Renal pelvis (tissue), 12 donors: ENCODE measurements at places on chromosomes 4 and X. TPM values are rescaled to one million over a fixed set of nuclear protein-coding genes. Genes with fewer than 3 reads are reported as not detected.

- peak; percentile 78 for DNase-seq
Measured at GRCh38 chr4:8050555-8051206, 107.9 kb downstream of the ABLIM2 start.

DNA sequence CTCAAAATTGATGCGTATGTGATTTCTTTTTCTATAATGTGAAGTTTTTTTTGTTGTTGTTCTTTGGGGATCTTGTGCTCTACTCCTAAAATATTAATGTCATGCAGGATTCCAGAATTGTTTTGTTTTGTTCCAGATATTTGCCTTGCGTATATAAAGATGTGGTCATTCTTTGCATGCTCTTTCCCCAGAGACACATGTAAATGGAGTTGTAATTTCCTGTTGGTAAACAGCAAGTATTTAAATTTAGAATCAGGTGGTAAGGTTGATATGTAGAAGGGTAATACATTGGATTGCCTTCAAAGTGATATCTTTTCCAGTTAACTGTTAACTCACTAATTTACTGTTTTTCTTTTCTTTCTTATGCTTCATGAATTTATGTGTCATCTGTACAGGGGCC, 23.1 kb upstream of the MAGED1 start:
- DNase-seq = no peak

DNA sequence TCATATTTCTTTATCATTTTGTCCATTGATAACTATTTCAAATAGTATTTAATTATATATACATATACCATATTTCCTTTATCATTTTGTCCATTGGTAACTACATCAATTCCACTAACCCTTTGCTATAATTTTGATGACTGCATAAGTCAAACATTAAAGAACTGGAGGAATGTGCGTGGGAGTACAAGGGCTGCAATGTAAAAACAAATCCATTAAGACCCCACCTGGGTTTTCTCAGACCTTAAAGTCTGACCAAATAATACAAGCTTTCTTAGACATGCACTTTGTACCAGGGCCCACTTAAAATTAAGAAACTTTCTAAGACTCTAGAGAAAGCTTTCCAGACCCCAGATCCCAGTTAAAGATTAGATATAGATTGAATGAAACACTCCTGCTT, 1622.4 kb upstream of the PCDH10 start:
- DNase-seq = no peak

DNA sequence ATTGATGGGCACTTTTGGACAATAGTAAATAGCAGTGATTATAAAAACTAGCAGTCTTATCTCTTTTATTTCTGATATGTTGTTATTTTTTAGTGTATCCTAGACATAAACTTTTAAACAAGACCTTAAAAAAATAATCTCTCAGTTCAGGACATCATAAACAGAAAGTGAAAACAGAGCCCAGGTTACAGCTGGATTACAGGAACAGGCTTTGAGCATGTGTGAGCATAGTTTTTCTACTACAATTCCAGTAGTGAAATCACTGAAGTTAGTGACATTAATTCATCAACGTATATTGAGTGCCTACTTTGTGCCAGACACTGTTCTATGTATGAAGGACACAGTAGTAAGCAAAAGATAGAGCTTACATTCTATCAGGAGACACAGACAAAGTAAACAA, 16.9 kb downstream of the TRIM75 start:
- DNase-seq = no peak

GRCh38 chrX:31854716-31855115, 782.9 kb upstream of the FTHL17 start:
- DNase-seq = no peak

DNA sequence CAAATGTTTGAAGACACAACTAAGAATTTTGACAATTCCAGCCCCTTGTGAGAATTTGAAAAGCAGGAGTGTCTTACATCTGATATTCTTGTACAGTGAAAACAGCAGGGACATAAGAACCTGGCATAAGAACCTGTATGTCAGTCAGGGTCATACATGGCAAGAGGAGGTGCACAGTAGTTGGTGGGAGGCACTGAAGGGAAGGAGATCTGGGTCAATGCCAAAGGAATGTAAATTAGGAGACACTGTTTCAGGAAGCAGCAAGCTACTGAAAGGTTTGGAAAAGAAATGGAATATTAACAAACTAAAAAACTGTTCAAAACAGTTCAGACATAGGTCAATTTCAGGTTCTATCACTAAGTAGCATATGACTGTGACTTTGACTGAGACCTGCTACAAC, 25.0 kb upstream of the SPP1 start:
- no peak for DNase-seq

DNA sequence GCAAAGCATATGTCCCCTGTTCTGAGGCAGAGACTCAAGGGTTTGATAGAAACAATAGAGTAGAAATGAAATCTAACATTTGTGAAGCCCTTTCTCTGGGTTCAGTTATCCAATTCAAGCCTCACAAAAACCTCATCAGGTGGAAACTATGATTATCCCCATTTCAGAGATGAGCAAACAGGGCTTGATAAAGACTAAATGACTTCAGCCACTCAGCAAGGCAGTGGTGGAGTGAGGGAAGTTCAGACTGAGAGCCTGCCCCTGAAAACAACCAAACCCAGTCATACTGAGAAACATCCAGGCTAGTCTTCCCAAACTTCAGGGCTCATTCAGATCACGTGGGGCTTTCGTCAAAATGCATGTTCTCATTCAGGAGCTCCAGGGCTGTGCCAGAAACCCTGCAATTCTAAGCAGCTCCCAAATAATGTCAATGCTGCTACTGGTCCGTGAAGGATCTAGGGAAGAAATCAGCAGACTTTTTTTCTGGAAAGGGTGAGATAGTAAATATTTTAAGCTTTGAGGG, 109.6 kb upstream of the KIT start:
- no peak for DNase-seq

DNA sequence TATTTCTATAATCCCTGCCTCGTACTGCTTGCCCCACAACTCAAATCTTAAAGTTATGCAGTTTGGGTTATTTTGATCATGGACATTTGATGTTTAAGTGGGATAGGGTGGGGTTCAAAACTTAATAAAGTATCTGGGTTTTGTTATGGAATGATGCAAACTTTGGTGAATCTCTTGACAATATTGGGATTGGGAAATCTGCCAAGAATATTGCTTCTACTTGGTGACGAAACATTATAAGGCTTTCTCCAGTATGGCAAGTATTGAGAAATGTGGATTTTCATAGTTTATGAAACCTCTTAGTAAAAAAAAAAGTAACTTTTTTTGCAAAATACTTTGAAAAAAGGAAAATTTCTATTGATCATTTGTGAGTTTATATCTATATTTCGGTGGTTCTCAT, 130.8 kb upstream of the SFRP2 start:
- no peak for DNase-seq

DNA sequence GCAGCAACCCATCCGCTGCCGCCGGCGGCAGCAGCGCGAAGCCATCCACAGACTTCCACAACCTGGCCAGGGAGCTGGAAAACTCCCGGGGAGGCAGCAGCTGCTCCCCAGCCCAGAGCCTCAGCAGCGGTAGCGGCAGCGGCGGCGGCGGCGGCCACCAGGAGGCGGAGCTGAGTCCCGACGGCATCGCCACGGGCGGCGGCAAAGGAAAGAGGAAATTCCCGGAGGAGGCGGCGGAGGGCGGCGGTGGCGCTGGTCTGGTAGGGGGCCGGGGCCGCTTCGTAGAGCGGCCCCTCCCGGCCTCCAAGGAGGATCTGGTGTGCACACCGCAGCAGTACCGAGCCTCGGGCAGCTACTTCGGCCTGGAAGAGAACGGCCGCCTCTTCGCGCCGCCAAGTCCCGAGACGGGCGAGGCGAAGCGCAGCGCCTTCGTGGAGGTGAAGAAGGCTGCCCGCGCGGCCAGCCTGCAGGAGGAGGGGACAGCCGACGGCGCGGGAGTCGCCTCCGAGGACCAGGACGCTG, 4.9 kb downstream of the PRDM8 start:
- no peak for DNase-seq

GRCh38 chrX:95764972-95765451, 919.6 kb upstream of the DIAPH2 start:
- peak; percentile 30 for DNase-seq

- no peak for DNase-seq
Measured at GRCh38 chr4:140642674-140643437, 74.1 kb upstream of the UCP1 start.

GRCh38 chr4:100590325-100590724, 72.5 kb upstream of the EMCN start:
- no peak for DNase-seq

GRCh38 chrX:37714479-37714878, 28.9 kb downstream of the XK start:
- DNase-seq = no peak

GRCh38 chr4:142984871-142985585, 138.9 kb upstream of the INPP4B start:
- no peak for DNase-seq

- DNase-seq = peak; percentile 41
Measured at GRCh38 chr4:140568507-140569306, at the start of gene UCP1. TSS of gene UCP1 (minus strand) at chr4:140568961. CDS start at chr4:140568729, 232 bp downstream.

- no peak for DNase-seq
Measured at GRCh38 chr4:116839826-116840225, 245.6 kb downstream of the TRAM1L1 start.

DNA sequence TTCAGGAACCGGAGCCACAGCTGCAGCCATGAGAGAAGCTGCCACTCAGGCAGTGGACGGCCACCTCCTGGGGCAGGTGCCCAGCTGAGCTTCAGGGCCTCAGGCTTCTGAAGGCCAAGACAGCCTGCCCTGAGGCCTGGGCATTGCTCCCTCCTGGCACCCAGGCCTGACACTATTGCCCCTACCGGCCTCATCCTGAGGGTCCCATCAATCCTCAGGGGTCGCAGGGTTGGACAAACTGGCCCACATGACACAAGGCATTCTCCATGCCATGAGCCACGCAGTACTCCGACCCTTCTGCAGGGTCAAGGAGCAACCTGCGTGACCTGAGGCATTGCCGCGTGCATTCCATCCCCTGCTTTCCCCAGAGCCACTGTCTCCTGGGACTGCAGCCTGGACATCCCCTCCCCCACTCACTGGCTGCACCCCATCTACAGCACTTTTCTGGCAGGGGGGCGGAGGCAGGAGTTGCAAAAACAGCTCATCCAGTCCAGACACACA, 3.0 kb upstream of the ZFP92 start:
- DNase-seq = no peak

DNA sequence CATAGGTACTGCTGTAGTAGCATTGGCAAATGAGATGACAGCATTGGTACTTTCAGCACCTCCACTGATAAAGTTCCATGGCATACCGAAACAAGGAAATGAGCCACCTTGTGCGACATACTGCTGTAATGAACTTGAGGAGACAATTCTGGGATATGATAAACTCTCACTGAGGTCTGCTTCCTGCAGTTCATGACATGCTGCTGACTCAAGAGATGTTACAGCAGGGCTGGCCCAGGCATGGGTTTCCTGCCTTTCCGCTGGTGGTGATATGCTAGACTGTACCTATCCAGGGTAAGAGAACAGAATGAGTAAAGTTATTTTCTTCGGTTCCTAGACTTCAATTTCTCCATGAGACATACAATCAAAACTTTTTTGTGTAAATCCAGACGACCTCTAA, 17.1 kb downstream of the BEND2 start:
- DNase-seq = no peak

DNA sequence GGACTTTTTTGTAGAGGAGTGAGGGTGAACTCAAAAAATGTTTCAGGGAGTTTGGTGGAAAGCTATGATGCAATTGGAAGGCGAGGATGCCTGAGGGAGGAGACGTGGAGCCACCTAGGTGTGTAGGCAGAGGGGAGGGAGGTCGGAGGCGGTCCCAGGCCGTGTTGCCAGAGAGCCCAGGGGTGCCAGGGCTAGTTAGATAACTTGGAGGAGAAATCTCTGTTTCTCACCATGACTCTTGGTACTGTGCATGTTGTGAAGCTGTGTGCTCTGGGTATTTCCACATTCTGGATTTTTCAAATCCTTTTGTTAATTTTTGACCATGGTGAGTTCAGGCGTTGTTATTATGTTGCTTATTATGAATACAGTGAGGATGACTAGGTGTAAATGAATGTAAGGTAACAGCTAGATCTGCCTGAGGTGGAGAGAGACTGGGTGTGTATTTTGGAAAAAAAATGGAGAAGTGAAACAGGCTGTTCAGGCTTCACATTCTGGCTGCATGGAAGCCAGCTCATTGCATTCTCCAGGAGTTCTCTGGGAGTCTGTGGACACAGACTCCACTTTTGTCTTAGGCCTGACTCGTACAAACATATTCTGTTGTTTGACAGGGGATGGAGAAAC, 4.5 kb downstream of the RAB9A start:
- DNase-seq = no peak

GRCh38 chr4:53233114-53233795, 132.6 kb downstream of the SCFD2 start:
- no peak for DNase-seq

- no peak for DNase-seq
Measured at GRCh38 chrX:107451731-107452130, 2.3 kb downstream of the FRMPD3 start.

DNA sequence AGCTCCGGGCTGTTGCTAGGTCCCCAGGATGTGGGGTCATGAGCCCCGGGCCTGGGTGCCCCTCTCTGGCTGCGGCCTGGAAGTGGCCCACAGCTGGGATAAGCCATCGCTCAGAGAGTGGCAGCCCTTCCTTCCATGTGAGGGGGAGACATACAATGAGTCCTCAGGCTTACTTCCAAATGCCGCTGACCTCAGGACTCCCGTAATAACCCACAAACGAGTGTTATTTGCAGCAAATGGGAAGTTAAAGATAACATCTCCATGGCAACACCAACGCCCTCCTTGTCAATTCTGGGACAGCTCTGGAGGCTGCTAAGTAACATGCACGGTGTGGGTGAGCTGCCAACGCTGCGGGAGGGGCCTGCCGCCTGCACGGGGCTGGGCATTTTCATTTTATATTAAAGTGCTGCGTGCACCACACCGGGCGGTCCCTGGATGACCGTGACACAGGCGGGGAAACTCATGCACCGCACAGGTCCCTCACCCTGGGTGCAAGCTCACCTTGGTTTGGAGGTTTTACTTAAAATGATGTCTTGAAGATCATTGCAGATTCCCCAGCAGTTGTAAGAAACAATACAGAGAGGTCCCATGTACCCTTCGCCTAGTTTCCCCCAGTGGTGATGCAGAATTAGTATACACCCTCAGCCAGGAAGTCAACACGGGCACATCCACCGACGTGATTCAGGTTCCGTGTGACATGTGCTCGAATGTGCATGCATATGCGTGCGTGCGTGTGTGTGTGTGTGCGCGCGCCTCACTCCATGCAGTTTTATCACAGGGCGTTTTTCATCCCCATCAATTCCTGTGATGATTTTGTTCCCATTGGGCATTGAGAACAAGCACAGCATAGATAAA, 79.4 kb downstream of the ABLIM2 start:
- no peak for DNase-seq

GRCh38 chr4:94389595-94390267, 47.1 kb upstream of the HPGDS start:
- no peak for DNase-seq

Gene KIT
- polyA plus RNA-seq = 16.9 TPM

Gene PROM1
- 42.9 TPM for polyA plus RNA-seq

Gene MAGEA10
- polyA plus RNA-seq = not detected

Gene SOD3
- 17.1 TPM for polyA plus RNA-seq

Gene MTTP
- polyA plus RNA-seq = 9.7 TPM

Gene CNOT6L
- 32.7 TPM for polyA plus RNA-seq

Gene RAB41
- 1.2 TPM for polyA plus RNA-seq

Gene PAGE1
- not detected for polyA plus RNA-seq

Gene RAP1GDS1
- polyA plus RNA-seq = 29.7 TPM

Gene CCSER1
- polyA plus RNA-seq = 16.8 TPM
